ENCODE measurements at places on chromosomes 2 and 18. TPM values are rescaled to one million over a fixed set of nuclear protein-coding genes. Genes with fewer than 3 reads are reported as not detected.

Gene COL4A3
- total RNA-seq = 1.9 TPM

Gene PRSS56
- total RNA-seq = 0.15 TPM

Gene SERPINB2
- total RNA-seq = not detected

Gene DNAH7
- 1.5 TPM for total RNA-seq
